ENCODE measurements at places on chromosomes 1 and 21.

- no peak for DNase-seq
These were observed 127.2 kb downstream of the CACHD1 start for GRCh38 chr1:64597113-64597512.

GRCh38 chr21:42306366-42307035 lies 8.7 kb downstream of the TFF3 start:
- DNase-seq: no peak

DNA sequence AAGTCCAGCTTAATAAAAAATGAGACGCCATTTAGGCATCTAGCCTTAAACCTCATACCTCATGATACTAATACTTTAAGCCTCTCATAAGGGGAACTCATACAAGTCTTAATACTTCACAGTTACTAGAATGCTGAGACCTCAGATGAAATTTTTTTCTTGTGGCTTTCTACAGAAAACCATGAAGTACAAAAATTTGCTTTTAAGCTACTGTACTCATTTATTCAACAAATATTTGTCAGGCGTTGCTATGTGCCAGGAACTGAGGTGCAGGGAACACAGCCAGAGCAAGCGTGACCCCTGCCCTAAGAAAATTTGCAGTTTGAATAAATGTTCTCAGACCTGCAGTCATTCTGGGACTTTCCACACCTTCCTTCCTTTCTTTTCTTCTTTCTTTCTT lies 150.6 kb downstream of the MRPL39 start:
- DNase-seq: no peak

DNA sequence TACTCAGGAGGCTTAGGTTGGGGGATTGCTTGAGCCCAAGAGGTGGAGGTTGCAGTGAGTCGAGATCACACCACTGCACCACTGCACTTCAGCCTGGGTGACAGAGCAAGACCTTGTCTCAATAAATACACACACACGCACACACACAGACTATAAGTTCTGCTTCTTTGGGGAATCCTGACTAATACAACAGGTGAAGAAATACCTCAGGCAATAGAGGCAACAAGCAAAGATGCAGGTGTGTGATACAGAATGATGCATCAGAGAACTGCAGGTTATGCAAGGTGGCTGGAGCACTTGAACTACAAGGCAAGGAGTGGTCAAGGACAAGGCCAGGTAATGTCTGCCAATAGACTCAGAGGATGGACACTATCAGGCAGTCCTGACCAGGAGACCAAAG lies 117.6 kb upstream of the ZNF678 start:
- DNase-seq: no peak

GRCh38 chr1:25031966-25032667 lies 102.0 kb upstream of the RUNX3 start:
- DNase-seq: no peak

DNA sequence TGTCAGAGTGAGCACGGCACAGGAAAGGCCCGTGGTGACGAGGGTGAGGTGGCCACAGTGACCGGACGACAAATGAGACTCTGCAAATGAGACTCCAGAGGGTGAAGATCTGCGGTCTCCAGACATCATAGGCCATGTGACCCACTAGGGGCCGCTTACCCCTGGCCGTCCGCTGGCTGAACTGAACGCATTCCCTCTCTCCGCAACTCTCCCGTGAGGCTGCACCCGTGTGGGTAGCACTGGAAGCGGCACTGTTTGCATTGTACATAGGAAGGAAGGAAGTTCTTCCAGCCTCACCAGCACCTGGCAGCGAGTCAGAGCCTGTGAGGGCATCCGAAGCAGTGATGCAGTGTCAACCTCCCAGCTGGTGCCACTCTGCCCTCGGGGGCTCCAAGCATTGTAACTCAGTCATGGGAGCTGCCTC lies 23.6 kb upstream of the SPSB1 start:
- DNase-seq: no peak

GRCh38 chr21:38743772-38744529 lies 61.8 kb upstream of the ETS2 start:
- no peak for DNase-seq

- DNase-seq: no peak
These were observed 3.4 kb downstream of the PTTG1IP start for GRCh38 chr21:44869781-44870747.

- DNase-seq: no peak
These were observed 559 bp downstream of the SERTAD4 start for GRCh38 chr1:210233216-210233494.

DNA sequence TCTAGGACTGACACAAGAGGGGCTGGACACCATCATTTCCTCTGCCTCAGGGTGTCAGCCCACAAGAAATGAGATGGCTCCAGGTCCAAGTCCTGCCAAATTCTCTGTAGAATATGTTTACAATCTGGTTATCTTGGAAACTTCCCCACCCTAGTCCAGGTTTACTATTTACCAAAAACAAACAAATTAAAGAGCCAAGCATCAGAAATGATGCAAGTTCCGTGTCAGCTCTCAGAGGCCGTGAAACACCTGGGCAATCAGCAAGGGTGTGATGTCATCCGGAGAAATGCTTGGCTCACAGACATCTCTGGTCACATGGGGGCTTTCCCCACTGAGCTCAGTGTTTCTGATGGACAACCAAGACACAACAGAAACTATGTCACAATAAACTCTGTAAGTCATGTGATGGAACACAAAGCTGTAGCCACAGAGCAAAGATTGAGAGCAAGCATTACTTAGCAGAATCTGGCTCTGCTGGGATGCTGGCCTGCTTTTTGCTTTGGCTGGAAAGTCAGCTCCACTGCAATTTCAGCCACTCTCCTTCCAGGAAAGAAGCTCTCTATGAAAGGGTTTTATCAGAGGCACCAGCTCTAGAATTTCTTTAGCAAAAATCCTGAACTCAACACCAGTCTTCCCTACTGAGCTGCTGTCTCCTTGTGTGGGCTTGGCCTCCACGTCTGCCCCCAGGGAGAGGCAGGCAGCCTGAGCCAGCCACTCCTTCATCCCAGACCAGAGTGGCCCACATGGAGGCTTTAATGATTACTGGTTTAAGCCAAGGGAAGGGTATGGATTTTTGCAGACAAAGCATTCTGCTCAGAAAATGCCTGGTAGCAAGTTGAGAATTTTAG lies 55.9 kb downstream of the NENF start:
- peak; percentile 16 for DNase-seq

DNA sequence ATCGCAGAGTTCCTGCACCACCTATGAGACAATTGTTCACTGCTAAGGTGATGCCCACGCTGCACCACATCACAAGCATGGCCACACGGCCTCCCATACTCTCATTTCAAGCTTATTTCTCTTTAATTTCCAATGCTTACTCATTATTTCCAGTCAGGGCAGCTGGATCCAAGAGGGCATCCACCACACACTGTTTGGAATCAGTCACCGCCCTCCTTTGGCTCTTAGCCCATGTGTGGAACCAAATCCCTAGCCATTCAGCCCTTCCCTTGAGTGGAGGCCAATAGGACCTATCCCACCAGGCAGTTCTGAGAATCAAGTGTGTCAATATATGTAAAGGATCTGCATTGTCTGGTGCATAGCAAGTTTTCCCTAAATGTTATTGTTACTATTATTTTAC lies 26.3 kb upstream of the PALMD start:
- DNase-seq: no peak

DNA sequence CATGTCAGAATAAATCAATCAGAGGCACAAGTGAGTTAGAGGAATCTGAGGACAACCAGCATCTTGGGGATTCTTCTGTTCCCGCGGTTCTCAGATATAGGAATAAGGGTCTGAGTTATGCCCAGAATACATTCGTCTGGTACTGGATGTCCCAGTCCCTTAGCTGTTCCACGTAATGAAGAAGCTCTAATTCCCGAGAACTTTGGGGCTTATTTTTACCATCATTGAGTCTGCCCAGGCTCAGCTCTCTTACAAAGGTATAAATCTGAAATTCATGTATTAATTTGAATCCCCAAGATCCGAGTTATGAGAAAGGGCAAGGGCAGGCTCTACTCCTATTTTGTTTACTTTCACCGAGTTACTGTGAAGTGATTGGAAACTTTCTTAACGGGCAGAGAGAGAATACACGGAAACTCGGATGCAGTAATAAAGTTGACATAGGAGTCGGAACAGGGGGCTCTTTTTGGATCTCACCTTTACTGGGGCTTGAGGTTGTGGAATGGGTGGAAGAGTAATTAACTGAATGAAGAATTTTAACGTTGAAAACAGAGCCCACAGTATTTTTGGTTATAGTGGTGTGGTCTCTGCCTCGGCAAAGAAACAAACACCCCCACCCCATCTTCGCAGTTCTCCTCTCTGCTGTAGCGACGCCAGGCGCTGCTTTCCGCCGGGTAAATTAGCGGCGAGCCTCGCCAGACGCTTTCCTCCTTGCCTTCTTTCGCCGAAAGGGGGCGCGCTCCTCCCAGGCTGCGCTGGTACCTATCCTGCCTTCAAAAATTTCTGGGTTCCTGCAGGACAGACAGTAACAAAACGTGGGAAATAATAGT lies 7.1 kb downstream of the PRRX1 start:
- no peak for DNase-seq

GRCh38 chr1:17913326-17914115 lies 158.4 kb downstream of the ACTL8 start:
- no peak for DNase-seq

- DNase-seq: no peak
These were observed 56.4 kb downstream of the IVNS1ABP start for GRCh38 chr1:185260611-185261010.

DNA sequence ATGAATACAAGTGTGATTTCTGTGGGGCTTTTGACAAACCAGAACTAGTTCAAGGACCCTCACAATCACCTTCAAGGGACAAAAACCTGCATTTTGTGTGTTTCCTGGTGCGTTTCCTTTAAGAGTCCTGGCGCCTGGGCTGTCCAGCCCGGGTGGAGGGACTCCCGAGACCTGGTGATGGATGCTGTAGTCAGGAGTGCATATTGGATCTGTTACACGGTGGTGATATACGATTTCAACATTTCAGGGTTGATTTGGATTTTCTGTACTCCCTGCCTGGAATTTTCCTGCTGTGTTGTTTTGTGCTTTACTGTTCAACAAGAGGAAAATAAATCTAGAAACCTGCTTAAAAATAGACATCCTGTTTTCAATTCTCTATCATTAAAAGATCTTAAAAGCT lies 162.0 kb downstream of the KIF26B start:
- DNase-seq: no peak

DNA sequence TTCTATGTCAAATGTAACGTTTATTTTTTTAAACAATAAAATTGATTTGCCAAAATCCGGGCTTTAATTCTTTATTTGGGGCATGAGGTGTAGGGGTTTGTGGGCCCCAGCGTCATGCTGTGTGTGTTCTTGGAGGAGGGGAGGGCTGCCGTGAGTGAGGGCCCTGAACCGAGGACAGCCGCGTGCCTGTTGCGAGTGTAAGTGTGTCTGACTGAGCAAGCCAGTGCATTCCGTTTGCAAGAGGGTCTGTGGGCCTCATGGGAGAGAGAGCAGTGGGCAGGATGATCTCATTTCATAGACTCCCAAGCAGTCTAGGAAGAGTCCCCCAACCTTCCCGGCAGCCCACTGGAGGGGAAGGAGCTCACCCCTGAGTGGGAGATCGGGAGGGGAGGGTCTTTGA lies 21.4 kb upstream of the SPSB1 start:
- DNase-seq: no peak

DNA sequence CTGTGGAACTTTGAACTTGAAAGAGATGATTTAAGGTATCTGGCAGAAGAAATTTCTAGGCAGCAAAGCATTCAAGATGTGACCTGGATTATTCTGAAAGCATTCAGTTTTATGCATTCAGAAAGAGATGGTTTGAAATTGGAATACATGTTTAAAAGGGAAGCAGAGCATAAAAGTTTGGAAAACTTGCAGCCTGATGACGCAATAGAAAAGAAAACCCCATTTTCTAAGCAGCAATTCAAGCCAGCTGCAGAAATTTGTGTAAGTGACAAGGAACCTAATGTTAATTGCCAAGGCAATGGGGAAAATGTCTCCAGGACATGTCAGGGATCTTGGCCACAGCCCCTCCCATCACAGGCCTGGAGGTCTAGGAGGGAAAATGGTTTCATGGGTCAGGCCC lies 354.0 kb downstream of the ZNF326 start:
- no peak for DNase-seq

- DNase-seq: no peak
These were observed 218.6 kb downstream of the SLC45A1 start for GRCh38 chr1:8536515-8536914.

DNA sequence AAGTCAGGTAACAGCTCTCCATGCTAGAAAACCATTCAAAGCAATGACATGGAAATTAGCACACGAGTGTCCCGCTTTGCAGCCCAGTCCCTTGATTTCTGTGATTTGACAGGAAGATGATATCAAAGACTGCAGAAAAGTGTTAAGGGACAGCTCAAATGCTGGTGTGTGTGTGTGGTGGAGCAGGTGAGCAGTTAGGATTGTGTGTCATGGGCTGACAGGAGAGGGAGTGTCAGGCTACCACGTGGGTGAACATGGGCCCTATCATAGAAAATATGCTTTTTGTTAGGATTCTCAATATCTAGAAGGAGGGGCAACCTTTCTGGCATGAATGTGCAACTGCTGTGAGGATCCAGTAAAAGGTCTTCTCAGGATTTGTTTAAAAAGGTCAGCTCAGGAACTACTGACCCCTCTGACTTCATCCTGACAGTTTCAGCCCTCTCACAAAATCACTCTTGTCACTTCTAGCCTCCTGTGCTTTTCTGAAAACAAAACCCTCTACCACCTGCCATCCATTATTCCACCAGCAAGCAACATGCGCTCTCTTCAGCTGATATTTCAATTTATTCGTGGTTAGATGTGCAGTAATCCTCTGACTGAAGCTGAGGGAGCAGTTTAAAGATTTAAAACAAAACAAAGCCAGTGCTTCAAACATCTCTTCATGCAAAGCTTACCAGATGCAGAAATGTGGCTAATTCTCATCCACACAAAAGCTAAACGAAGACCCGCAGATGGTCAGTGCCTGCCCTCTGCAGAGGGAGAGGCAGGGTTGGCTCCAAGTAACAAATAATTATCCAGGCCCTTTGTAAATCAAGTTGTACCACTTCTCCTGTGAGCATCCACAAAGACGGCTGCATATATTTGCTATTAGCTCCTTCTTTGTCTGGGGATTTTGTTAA lies 397.9 kb downstream of the PTBP2 start:
- DNase-seq: no peak

- no peak for DNase-seq
These were observed 6.8 kb downstream of the PFKFB2 start for GRCh38 chr1:207059881-207060280.

- no peak for DNase-seq
These were observed 207.3 kb downstream of the SLC45A1 start for GRCh38 chr1:8525216-8525557.

GRCh38 chr1:59499943-59500569 lies 203.2 kb downstream of the FGGY start:
- no peak for DNase-seq

- no peak for DNase-seq
These were observed 87.0 kb downstream of the NCAM2 start for GRCh38 chr21:21085206-21085605.

- no peak for DNase-seq
These were observed 132.0 kb downstream of the GIPC2 start for GRCh38 chr1:78177708-78178270.

- no peak for DNase-seq
These were observed 131.3 kb downstream of the NTPCR start for GRCh38 chr1:233081735-233082134.
